Right hindlimb (tissue), 1 donor: ENCODE measurements at places on chromosomes 7 and 10.
A peak's percentile ranks its signal among the peaks of the same experiment; 100 is the strongest.

GRCh38 chr7:56578612-56579011, 462.4 kb upstream of the NUPR2 start:
- DNase-seq, result no peak

GRCh38 chr7:100602889-100603725, 944 bp downstream of the PCOLCE start:
- DNase-seq, result peak; percentile 95

- peak; percentile 39 for DNase-seq
Measured at GRCh38 chr7:100604976-100605911, 3.1 kb downstream of the PCOLCE start.

GRCh38 chr10:97490592-97490991, 7.6 kb downstream of the MMS19 start:
- peak; percentile 44 for DNase-seq

- no peak for DNase-seq
Measured at GRCh38 chr10:117550599-117551329, 8.2 kb downstream of the EMX2 start.

DNA sequence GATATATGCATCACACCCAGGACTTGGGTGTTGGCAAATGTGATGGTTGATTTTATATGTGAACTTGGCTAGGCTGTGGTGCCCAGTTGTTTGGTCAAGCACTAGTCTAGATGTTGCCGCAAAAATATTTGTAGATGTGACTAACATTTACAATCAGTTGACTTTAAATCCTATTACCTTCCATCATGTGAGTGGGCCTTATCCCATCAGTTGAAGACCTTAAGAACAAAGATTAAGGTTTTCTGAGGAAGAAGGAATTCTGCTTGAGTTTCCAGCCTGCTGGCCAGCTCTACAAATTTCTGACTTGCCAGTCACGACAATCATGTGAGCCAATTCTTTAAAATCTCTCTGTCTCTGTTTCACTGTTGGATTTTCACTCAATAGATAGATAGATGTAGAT, 20.3 kb downstream of the TSPAN13 start:
- DNase-seq, result no peak

GRCh38 chr7:43021431-43021830, 89.3 kb downstream of the MRPL32 start:
- no peak for DNase-seq

GRCh38 chr10:74599672-74600071, 226.7 kb upstream of the KAT6B start:
- DNase-seq, result no peak

GRCh38 chr10:52316001-52316400, 1.9 kb downstream of the DKK1 start:
- DNase-seq, result no peak

DNA sequence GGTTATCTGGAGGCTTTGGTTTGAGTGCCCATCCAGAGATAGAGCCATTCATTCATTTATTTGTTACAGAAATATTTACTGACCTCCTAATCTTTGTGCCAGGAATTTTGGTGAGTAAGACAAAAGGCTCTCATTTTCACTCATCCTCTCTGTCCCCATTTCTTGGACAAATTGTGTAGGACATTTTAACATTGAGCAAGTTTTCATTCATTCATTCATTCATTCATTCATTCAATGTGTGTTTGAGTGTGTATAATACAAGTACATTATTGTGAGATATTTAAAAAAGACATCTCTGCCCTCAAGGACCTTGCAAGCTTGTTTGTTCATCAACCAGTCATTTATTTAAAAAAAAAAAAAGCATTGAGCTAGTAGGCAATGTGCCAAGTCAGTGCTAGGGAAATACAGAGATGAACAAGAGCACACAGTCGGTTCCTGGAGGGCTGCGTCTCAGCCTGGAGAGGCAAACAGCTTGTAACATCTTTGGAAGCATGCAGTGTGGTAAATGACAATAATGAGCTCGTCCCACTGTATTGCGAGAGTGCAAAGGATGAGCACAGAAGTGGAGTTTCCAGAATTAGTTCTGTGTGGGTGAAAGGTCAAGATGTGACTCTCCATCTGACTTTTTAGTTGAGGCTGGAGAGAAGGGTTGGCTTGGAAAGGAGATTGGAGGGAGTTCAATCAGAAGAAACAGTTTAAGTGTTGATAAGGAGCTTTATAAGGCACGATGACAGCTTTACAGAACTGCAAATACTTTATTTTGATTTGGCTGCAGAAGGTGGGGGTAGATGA, 50.5 kb upstream of the HBP1 start:
- no peak for DNase-seq

GRCh38 chr10:9898633-9899395, 1118.9 kb upstream of the CELF2 start:
- no peak for DNase-seq

DNA sequence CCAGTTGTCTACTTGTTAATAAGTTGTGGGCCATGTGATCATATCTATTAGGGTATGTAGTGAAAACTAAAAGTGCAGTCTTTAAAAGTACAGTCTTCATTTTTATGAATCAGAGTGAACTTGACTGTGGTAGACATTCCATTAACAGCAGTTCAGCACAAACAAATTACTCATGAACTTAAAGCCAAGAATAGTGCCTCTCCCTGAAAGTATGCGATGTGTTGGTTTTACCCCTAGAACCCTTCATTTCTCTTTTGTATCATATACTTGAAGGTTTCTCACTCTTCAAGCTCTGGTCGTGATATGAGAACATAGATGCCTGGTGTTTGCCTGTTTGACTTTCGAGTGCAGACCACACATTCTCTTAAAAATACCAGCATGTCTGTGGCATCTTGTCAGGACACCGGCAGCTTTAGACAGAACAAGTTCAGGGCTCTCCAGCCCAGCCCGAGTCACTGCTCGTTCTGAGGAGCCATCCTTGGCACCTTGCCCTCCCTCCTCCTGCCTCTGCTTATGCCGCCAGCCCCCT, 159.3 kb downstream of the LCOR start:
- no peak for DNase-seq

- no peak for DNase-seq
Measured at GRCh38 chr7:128115821-128116723, 84.8 kb upstream of the LRRC4 start.

- no peak for DNase-seq
Measured at GRCh38 chr10:129642427-129642826, 175.4 kb downstream of the MGMT start.

- DNase-seq, result no peak
Measured at GRCh38 chr7:109898-110556, 82.3 kb upstream of the FAM20C start.

GRCh38 chr7:71329030-71329660, 197.2 kb downstream of the GALNT17 start:
- DNase-seq, result no peak

- DNase-seq, result no peak
Measured at GRCh38 chr7:101154693-101155102, 422 bp downstream of the AP1S1 start.

DNA sequence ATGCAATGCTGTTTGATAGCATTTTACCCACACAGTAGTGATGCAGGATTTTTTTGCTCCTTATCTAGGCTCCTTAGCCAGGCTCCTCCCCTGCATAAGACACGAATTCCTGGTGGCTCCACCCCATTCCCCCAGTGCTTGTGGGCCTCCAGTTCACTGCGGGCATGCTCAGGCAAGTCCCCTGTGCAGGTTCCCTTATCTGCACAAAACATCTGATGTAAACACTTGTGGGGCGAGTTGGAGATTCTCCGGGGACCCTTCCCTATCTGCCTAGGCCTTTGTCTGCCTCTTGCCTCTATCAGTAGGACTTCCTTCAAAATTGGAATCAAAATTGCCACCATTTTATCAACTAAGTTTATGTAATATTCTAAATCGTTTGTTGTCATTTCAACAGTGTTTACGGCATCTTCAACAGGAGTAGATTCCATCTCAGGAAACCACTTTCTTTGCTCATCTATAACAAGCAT, 5.4 kb upstream of the STK17A start:
- no peak for DNase-seq

GRCh38 chr7:139867847-139868246, 38.8 kb downstream of the TBXAS1 start:
- no peak for DNase-seq

DNA sequence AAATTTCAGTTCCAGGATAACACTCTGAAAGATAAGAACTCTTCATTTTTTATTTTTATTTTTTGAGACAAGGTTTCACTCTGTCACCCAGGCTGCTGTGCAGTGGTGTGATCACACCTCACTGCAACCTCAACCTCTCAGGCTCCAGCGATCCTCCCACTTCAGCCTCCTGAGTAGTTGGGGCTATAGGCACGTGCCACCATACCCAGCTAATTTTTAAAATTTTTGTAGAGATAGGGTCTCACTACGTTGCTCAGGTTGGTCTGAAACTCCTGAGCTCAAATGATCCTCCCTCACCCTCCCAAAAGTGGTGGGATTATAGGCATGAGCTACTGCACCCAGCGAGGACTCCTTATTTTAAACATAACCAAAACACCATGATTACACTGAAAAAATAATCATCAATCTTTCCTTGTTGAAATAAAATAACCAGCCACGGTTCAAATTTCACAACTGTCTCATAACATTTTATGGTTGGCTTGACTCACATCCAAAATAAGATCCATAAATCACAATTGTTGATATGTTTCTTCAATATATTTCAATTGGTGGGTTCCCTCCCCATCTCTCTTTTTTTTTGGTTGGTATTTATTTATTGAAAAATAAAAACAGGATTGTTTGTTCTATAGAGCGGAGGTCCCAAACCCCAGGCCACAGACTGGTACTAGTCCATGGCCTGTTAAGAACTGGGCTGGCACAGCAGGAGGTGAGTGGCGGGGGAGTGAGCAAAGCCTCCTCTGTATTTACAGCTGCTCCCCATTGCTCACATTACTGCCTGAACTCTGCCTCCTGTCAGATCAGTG, 60.1 kb upstream of the FAM171A1 start:
- no peak for DNase-seq

GRCh38 chr7:1125603-1125969, 34.4 kb downstream of the ZFAND2A start:
- no peak for DNase-seq

- DNase-seq, result no peak
Measured at GRCh38 chr10:34348021-34348420, 467.1 kb downstream of the PARD3 start.

DNA sequence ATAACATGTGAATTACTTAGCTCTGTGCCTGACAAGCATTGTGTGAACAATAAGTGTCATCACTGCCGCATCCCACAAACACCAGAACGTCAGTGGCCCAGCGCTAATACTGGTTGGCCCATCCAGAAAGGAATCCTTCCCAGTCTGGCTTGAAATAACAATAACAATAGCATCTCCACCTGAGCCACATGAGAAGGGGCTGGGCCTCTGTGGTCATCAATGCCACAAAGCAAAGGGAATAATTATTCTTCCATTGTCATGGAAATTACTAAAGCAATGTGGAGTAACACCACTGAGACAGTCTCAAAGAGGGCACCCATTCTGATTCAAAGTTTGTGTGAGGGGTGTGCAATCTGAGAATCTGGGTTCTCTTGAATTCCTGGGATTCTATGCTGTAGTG, 105.7 kb upstream of the INHBA start:
- DNase-seq, result no peak

DNA sequence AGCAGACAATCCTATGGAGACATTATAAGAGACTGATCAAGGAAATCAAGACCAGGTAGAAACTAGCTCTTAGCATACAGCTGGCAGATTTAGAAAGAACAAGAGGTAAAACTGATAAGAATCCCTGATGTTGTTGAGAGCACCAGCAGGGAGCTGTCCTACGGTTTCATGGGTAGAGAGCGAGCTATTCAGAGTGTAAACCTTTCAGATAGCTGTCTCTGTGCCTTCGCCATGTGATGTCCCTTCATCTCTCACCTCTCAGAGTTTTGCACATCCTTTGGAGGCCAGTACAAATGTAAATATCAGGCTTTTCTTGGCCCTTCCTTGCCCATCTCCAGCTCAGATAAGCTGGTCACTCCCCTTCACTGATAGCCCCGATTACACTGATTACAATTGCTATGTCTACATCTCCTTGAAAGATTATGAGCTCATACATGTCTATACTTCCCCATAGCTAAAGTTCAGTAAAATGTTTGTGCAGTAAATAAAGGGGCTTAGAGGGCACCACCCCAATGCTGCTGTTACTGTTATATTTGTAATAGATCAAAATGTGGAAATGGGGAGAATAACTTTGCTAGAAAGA, 21.9 kb downstream of the THSD7A start:
- DNase-seq, result no peak

GRCh38 chr7:11078247-11078834, 104.7 kb downstream of the PHF14 start:
- DNase-seq, result no peak

GRCh38 chr10:103852856-103853255, 2.5 kb downstream of the SH3PXD2A start:
- DNase-seq, result peak; percentile 53

DNA sequence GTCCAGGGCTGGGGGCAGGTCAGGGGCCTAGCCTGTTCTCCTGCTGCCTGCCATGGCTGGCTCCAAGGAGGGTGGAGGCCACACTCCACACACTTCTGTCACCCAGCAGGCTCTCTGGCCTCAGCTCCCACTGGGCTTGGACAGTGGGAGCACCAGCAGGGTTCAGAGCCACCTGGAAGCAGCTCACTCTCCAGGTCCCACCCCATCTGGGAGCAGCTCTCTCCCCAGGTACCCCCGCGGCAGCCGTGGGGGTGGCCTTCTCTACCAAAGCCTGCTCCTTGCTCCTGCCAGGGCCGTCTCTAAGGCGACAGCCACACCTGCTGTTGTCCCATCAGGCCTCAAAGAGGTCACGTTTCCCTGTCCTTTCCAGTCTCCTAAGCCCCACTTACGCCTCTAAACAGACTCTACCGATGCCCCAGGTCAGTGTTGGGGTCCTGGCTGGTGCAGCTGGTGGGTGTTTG, 142.5 kb upstream of the RET start:
- no peak for DNase-seq

DNA sequence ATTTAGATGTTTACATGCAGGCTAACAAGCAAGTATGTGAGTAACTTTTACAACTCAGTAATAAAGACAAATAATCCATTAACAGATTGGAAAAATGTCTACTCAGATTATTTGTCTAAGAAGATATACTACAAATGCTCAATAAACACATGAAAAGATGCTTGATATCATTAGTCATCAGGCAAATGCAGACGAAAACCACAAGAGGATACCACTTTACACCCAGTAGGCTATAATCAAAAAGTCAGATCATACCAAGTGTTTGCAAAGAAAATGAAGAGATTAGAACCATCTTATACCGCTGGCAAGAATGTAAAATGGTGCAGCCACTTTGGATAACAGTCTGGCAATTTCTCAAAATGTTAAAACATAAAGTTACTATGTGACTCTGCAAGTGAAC, 84.1 kb downstream of the MALSU1 start:
- DNase-seq, result no peak

- DNase-seq, result no peak
Measured at GRCh38 chr10:11530806-11531205, 80.6 kb downstream of the USP6NL start.

DNA sequence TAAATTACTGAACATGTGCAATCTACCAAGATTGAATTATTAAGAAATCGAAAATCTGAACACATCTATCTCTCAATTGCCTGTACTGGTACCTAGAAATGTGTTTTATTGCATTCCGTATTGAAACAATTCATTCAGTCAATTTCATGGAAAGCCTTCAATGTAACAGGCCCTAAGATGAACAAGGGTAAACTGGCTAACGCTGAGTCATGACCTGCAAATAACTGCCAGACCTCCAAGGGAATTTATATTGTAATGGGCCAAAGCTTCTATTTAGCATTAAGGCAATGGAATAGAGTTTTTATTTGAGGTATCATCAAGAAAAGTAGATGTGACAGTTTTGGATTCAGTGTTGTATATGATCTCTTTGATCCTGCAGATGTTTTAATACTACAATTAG, 49.9 kb upstream of the CD36 start:
- no peak for DNase-seq
